ENCODE measurements at places on chromosomes 3 and 15. TPM values are rescaled to one million over a fixed set of nuclear protein-coding genes. Genes with fewer than 3 reads are reported as not detected.

Gene P3H2
- total RNA-seq = 56.7 TPM

Gene ANKUB1
- total RNA-seq = not detected

- DNase-seq = no peak
Observed at GRCh38 chr15:92938387-92938786, 38.3 kb downstream of the CHD2 start.

GRCh38 chr3:48285675-48286074, 44.8 kb downstream of the ZNF589 start:
- no peak for DNase-seq

GRCh38 chr15:67980773-67981685, 73.1 kb upstream of the PIAS1 start:
- no peak for DNase-seq
